ENCODE measurements at places on chromosomes 1 and 21. TPM values are rescaled to one million over a fixed set of nuclear protein-coding genes. Genes with fewer than 3 reads are reported as not detected.

The HUNK gene
- 0.43 TPM for total RNA-seq

The TENT5C gene
- total RNA-seq, result 1.5 TPM

The CASQ1 gene
- total RNA-seq, result not detected

The RIPPLY3 gene
- total RNA-seq, result not detected

The PGLYRP4 gene
- total RNA-seq, result not detected

The PLA2G2C gene
- not detected for total RNA-seq

The IQCC gene
- total RNA-seq, result 1.1 TPM

The KRTAP22-2 gene
- not detected for total RNA-seq

The PLA2G2D gene
- not detected for total RNA-seq

The HOOK1 gene
- not detected for total RNA-seq

The HPDL gene
- total RNA-seq, result 0.86 TPM

The ADAM30 gene
- not detected for total RNA-seq

The TMEM81 gene
- 1.3 TPM for total RNA-seq

The COQ8A gene
- total RNA-seq, result 3.7 TPM

The IFNAR1 gene
- total RNA-seq, result 20.6 TPM

Data from placental pericyte (primary cell).